Skeletal muscle cell (primary cell): ENCODE measurements at places on chromosomes 1 and 21.
A peak's percentile ranks its signal among the peaks of the same experiment; 100 is the strongest.

GRCh38 chr1:246794048-246794827 lies 70.0 kb downstream of the SCCPDH start:
- no peak for DNase-seq

- no peak for DNase-seq
Observed at GRCh38 chr1:245434280-245434679, 279.5 kb downstream of the KIF26B start.

DNA sequence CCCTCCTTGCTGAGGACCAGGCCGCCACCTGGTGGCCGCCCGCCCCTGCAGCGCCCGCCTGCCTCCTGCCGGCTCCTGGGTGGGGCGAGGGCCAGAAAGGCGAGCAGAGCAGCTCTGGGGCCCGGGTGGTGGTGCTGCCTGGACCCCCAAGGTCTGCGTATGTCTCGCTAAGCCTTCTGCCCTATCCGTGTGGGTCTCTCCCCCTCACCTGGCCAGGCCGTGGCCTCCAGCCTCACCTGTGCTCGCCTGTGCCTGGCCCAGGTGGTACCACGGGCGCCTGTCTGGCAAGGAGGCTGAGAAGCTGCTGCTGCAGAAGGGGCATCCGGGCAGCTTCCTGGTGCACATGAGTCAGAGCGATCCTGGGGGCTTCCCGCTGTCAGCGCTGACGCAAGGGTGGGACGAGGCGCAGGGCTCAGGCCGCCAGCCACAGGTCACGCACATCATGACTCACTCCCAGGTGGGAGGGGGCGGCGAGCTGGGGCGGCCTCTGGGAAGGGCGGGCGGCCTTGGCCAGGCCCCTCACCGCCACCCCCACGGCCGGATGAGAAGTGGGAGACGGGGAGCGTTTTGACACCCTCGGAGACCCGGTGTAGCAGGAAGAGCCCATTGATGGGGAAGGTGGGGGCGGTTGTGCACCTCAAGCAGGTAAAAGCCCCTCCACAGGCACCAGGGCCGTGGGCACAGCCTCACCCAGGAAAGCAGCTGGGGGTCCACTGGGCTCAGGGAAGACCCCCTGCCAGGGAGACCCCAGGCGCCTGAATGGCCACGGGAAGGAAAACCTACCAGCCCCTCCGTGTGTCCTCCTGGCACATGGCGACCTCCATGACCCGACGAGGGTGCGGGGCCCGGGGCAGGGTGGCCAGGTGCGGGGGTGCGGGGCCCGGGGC lies 9.9 kb downstream of the RNF223 start:
- peak; percentile 70 for DNase-seq

- no peak for DNase-seq
Observed at GRCh38 chr21:15134701-15135470, 70.1 kb upstream of the NRIP1 start.

- no peak for DNase-seq
Observed at GRCh38 chr1:234062166-234062565, 157.7 kb downstream of the SLC35F3 start.

GRCh38 chr1:233777566-233777965 lies 126.9 kb upstream of the SLC35F3 start:
- DNase-seq, result no peak

GRCh38 chr1:89855413-89856123 lies 34.7 kb downstream of the LRRC8D start:
- no peak for DNase-seq

GRCh38 chr1:174656409-174657059 lies 208.8 kb downstream of the GPR52 start:
- DNase-seq, result no peak

- DNase-seq, result peak; percentile 12
Observed at GRCh38 chr1:11858968-11859871, 475 bp upstream of the NPPB start.

- peak; percentile 41 for DNase-seq
Observed at GRCh38 chr1:8456308-8456912, 138.5 kb downstream of the SLC45A1 start.

DNA sequence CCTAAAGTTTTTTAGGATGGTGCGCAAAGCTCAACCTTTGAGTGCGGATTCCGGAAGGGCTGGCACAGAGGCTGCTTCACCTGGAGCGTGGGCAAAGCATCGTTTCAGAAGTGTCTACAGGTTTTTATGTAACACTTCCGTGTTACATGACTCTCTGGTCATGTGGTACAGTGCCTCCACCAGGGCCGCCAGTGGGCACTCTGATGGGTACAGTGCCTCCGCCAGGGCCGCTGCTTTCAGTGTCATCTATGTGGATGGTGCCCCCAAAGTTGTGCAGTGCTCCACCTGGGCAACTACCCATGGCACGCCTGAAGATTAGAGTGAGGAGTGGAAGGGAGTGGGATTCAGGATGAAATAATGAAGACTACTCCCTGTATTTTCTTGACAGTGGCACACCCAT lies 101.4 kb upstream of the C1orf174 start:
- DNase-seq, result no peak

- peak; percentile 89 for DNase-seq
Observed at GRCh38 chr1:58823481-58824010, 39.7 kb upstream of the JUN start.

GRCh38 chr21:34204481-34205439 lies 131.4 kb downstream of the MRPS6 start:
- no peak for DNase-seq

GRCh38 chr1:27934818-27935549 lies at the start of gene SMPDL3B:
SMPDL3B (plus strand) TSS chr1:27935000; CDS start chr1:27935184, 184 bp downstream.
- DNase-seq, result no peak

DNA sequence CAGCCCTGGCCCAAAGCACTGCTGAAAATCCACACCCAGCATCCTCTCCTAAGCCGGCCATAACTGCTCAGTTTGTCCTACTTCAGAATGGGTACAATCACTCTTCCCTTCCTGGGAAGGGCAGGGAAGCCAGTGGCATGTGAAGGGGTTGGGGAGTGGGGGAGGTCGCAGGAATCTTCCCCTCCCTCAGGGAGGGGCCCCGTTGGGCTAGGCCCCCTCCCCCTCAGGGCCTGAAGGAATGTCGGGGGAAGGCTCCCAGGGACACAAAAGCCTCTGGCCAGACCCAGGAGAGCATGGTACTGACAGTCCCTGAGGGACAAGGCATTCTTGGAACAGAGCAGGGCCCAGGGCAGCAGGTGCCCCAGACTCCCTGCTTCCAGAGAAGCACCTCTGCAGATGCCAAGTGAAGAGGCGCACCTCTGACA lies 1.2 kb downstream of the ELOVL1 start:
- DNase-seq, result no peak

GRCh38 chr1:68331117-68331865 lies 99.0 kb upstream of the WLS start:
- DNase-seq, result peak; percentile 74

- no peak for DNase-seq
Observed at GRCh38 chr1:86861424-86861823, 52.5 kb downstream of the SELENOF start.

- DNase-seq, result no peak
Observed at GRCh38 chr1:156422602-156423091, 53.6 kb downstream of the RHBG start.

- DNase-seq, result no peak
Observed at GRCh38 chr1:229117664-229118300, 153.1 kb upstream of the RAB4A start.

DNA sequence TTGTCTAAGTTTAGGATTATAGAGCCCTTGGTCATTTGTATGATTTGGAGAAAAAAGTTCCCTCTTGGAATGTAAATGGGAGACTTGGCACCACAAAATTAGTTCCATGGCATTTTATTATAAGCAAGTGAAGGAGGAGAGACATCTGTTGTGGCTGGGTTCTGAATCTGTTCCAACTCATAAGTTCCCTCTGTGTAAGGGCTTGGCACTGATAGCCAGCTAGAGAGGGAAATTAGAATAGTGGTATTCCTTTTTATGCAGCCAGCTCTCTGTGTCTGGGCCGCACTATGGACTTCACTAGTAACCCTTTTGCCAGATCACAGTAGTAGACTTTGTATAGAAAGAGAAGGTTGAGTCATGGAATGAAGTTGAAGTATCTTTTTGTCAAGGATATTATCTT lies 31.1 kb downstream of the GNAI3 start:
- no peak for DNase-seq

- DNase-seq, result no peak
Observed at GRCh38 chr21:43927591-43928221, 62.7 kb downstream of the AGPAT3 start.

DNA sequence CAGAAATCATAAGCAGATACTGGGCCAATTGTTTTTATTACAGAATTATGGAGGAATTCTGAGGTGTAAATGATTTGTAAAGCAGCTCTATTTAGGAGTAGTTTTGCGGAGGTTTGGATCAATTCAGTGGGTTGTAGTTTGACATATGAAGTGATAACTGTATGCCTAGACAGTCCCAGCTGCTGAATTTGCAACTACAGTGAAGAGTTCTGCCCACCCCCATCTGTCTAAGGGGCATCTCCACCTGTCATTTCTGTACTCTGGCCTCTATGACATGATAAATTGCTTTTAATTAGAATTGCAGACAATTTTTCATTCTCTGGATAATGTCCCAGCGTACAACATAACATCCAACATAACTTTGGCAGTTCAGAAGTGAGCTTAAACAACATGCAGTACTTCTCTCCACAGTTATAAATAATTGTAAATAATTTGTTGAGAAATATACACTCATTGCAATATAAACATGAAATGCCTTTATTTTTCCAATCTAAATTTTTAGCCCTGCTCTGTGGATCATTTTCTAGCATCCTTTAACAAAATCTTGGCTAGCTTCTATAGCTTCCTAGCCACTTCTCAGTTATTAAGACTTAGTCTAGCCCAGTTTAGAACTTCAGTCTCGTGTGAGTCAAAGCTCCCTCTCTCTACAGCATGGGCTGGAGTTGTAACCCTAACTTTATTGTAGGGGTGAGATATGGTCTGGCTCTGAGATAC lies 52.3 kb downstream of the PDE4B start:
- no peak for DNase-seq

DNA sequence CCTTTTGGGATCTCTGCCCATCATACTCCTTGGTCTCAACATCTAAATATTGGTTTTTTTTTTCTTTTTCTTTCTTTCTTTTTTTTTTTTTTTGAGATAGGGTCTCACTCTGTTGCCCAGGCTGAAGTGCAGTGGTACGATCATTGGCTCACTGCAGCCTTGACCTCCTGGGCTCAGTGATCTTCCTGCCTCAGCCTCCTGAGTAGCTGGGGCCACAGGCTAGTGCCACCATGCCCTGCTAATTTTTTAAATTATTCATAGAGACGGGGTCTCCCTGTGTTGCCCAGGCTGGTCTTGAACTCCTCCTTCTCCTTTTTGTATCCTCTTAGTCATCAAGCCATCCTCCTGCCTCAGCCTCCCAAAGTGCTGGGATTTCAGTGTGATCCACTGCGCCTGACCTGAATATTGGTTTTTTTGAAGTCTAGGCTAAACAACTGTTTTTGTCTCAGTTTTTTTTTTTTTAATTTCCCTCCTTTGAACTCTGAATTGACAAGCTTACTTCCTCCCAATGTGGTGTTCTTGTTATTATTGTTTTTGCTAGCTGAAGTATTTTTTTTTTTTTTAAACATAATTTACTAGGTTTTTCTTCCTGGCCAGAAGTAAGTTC lies 30.9 kb downstream of the MAPKAPK2 start:
- DNase-seq, result no peak

DNA sequence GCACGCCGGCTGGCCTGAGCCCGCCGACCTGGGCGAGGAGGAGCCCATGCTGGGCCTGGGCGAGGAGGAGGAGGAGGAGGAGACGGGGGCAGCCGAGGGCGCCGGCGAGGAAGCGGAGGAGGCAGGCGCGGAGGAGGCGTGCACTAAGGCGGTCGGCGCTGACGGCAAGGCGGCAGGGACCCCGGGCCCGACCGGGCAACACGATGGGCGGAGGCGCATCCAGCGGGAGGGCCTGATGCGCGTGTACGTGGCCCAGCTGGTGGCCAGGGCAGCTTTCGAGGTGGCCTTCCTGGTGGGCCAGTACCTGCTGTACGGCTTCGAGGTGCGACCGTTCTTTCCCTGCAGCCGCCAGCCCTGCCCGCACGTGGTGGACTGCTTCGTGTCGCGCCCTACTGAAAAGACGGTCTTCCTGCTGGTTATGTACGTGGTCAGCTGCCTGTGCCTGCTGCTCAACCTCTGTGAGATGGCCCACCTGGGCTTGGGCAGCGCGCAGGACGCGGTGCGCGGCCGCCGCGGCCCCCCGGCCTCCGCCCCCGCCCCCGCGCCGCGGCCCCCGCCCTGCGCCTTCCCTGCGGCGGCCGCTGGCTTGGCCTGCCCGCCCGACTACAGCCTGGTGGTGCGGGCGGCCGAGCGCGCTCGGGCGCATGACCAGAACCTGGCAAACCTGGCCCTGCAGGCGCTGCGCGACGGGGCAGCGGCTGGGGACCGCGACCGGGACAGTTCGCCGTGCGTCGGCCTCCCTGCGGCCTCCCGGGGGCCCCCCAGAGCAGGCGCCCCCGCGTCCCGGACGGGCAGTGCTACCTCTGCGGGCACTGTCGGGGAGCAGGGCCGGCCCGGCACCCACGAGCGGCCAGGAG lies 7.2 kb upstream of the IBA57 start:
- no peak for DNase-seq

- no peak for DNase-seq
Observed at GRCh38 chr1:22404486-22404885, 47.2 kb upstream of the ZBTB40 start.

DNA sequence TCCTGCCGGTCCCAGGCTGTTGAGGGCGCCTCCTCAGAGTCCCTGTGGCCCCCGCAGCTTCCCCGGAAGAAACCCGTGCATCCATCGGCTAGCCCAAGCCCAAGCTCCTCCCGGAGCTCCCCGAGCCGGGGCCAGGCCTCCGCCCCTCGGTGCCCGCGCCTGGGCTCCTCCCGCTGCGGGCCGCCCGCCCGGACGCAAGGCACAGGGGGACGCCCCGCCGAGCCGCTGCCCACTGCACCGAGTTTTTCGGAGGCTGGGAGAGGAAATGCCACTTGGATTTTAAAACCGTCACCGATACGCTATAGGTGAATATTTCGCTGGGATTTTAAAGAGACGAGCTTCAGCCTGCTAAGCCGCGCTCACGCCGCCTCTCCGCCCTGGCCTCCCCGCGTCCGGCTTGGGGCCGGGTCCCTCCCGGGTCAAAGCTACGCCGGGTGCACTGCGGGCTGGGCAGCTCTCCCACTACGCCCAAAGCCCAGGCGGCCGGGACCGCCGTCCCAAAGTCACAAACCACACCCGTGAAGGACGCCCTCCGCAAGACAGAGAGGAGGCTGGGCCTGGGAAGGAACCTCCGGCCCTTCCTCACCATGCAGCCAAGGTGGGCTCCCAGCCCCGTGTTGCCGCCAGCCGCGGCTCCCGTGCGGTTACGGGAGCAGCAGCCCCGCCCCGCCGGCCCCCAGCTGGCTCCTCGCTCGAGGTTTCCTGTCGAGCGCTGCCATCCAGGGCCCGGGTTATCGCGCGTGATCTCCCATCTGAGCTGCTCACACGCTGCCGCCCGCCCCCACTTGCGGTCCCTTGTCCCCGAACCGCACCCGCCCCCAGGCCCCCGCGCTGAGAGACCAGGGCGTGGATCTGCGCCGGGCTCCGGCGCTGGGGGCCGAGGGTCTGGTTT lies 63.2 kb downstream of the CD247 start:
- no peak for DNase-seq

DNA sequence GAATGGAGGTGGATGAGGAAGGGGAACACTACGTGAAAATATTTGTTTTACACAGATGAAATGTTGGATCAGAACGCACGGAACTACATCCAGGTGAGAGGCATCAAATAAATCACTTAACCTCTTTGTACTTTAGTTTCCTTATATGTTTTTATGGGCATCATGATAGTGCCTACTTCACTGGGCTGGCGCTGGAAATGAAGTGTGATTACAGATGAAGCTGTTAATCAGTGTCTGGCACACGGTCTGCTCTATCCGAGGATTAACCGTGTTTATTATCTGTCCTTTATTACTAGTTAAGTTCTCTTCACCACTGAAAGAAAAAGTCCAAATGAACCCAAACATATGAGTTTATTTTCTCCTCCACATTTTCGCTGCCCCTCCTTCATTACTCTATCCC lies 96.0 kb upstream of the TRABD2B start:
- no peak for DNase-seq

- no peak for DNase-seq
Observed at GRCh38 chr1:27873671-27874384, 1.5 kb downstream of the THEMIS2 start.
